ENCODE measurements at places on chromosomes 6 and 20.

- no peak for DNase-seq
These were observed 16.0 kb downstream of the MARCKS start for GRCh38 chr6:113873043-113873667.

DNA sequence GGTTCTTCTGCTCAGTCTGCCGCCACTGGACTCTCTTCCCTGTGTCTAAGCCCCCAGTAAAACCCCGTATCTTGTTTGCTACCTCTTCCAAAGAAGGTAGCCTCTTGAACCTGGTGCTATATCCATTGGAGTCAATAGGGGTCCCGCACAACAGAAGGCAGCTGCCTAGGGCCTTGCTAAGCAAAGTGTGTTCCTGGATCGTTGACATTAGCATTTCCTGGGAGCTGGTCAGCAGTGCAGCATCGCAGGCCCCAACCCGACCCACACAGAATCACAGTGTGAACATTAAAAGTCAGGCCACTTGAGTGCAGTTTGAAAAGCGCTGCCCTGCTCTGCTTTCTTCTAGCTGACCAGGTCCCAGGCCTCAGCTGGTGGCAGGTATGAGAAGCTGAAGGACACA, 2.9 kb downstream of the ADA start:
- DNase-seq, result no peak

DNA sequence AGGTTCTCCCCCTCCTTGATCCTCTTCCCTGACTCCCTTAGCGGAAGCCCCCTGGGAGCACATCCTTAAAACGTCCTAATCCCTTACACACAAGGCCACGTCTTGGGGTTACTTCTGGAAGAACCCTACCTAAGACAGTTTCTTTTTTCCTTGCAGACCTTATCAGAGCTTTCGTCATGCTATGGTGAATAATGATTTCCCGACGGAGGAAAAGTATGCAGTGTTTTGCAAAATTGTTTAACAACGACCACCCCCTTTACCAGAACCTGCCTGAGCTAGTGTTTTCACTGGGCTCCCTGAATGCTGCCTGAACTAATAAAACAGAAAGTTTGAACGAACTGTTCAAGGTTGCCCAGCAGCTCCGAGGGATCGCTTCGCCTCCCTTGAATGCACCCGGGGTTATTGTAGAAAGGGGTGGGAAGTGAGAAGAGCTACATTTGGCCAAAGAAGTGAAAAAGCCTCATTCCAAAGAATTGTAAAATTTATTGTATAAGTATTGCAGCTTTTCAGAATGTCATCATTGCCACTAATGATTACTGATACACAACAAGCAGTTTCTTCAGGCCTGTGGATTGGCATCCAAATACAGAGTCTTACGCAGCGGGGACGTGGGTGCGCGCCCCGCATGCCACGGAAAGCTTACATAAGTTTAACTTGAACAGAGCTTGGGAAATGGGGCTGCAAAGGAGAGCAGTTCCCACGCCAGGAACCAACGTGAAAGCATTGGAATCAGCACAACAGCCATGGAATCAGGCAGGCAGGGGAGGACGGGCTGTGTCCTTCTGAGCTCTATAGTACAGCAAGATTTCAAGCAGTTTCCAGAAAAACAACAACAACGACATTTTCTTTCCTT, 27.9 kb upstream of the ZBP1 start:
- DNase-seq, result no peak

- DNase-seq, result no peak
These were observed 109.0 kb downstream of the TFAP2A start for GRCh38 chr6:10305790-10306415.

GRCh38 chr20:12014736-12015135, 97.0 kb downstream of the BTBD3 start:
- no peak for DNase-seq

DNA sequence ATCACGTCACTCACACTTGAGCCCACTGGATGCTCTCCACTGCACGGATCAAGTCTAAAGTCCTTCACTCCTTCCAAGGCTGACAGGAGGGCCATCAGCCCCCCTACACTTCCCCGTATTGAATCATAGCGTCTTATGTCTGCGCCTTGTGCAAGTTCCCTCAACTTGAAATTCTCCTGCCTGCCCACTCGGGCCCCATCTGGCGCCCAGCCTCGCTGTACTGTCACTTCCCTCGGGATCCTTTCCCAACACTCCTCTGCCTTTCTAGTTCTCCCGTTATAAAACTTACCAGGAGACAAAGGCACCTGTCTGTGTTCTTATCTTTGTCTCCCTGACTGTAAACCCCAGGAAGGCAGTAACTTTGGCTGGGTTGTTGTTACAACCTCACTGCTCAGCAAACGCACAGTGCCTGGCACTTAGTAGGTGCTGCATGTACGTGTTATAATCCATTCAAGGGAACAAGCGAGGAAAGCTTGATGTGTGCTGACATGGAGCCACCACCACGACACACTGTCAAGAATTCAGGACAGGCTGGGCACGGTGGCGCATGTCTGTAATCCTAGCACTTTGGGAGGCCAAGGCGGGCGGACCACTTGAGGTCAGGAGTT, 33.8 kb upstream of the ZFAND3 start:
- no peak for DNase-seq

DNA sequence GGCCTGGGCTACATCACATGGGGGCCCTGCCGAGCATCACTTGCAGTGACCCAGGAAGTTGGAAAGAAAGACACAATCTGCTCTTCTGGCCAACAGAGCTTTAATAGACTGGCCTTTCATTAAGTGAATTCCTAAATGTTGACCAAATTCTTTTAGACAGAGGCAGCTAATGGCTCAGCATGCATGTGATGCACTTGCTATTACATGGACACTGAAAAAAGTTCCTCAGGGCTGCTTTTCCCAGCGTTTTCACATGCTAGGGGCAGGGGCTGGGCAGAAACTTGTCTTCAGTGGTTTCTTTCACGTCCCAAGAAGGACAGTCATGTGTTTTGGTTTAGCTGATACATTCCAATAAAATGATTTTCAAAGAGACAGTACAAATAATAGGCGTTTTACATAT, 651.0 kb upstream of the SLC35B3 start:
- no peak for DNase-seq
